ENCODE measurements at places on chromosomes 7 and 10.

DNA sequence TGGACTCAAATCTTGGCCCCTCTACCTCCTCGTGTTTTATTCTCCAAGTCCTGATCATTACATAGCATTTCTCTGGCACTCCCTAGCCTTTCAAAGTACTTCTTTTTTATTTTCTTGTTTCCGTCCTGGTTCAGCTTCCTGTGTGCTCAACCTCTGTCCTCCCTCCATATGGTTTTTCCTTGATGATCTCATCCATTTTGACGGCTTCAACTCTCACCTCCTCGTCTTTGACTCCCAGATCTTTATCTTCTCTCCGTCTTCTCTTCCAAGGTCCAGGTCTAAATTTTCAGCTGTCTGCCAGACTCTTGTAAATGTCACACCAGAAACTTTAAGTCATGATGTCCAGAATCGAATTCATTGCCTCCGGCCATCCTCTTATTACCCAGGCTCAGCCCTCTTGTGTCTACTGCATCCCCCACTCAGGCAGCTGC lies 23.3 kb upstream of the GFRA1 start:
- DNase-seq = no peak

- no peak for DNase-seq
These were observed 202.7 kb downstream of the EBF3 start for GRCh38 chr10:129761197-129761972.

- DNase-seq = no peak
These were observed 821 bp downstream of the SLC35B4 start for GRCh38 chr7:134315679-134316538.

DNA sequence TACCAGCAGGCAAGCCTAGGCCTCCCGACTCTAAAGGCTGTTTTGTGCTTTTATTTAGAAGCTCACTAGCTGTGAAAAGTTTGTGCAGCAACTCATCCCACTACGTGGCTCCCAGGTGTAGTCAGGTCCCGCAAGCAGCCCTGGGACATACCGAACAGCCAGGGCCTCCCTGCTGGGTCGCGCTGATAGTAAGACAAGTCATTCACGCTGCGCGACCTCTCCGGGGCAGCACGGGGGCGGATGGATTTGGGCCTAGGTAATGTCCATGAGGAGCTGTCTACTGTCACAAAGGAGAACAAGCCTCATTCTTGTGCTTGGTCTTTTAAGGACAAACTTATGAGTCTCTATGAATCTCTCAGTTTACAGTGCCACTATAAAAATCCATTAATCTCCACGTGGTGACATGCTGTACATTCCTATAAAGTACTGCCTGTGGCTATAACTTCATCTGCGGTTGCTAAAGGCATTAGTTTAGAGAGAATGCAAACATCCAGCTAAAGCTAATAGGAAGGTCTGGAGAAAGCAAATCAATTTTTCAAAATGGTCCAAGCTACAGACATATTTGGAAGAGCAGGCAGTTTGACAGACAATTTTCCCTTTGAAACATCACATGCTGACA lies 546.8 kb downstream of the PHTF2 start:
- no peak for DNase-seq

GRCh38 chr7:69739931-69740431 lies 141.7 kb downstream of the AUTS2 start:
- DNase-seq = no peak

GRCh38 chr7:7099584-7100014 lies 82.7 kb upstream of the C1GALT1 start:
- DNase-seq = no peak

DNA sequence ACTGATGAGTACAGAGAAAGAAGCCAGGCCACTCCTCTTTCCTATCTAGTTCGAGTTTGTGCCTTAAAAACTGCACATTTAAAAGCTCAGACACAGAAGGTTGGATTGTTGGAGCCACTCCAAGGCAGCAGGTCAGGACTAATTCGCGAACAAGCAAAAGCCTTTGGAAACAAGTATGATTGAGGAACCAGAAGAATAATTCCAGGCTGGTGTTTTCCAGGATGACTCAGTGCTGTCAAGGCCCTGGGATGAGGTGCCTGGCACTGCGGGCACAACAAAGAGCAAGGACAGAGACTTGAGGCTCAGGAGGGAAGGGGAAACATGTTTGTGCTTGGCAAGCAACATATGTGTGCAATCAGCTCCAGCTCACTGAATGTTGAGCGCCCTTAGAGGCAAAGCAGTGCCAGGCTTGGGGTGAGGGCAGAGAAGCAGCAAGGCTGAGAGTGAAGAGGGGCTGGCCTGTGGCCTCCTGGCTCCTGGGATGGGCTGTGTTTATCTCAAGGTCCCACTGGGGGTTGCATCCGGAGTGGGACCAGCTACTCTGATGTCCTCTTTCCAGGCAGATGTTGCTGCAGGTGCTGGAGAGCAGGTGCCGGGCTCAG lies 44.1 kb downstream of the VSTM4 start:
- no peak for DNase-seq
